ENCODE measurements at places on chromosomes 11 and 22. TPM values are rescaled to one million over a fixed set of nuclear protein-coding genes. Genes with fewer than 3 reads are reported as not detected.
A peak's percentile ranks its signal among the peaks of the same experiment; 100 is the strongest.

DNA sequence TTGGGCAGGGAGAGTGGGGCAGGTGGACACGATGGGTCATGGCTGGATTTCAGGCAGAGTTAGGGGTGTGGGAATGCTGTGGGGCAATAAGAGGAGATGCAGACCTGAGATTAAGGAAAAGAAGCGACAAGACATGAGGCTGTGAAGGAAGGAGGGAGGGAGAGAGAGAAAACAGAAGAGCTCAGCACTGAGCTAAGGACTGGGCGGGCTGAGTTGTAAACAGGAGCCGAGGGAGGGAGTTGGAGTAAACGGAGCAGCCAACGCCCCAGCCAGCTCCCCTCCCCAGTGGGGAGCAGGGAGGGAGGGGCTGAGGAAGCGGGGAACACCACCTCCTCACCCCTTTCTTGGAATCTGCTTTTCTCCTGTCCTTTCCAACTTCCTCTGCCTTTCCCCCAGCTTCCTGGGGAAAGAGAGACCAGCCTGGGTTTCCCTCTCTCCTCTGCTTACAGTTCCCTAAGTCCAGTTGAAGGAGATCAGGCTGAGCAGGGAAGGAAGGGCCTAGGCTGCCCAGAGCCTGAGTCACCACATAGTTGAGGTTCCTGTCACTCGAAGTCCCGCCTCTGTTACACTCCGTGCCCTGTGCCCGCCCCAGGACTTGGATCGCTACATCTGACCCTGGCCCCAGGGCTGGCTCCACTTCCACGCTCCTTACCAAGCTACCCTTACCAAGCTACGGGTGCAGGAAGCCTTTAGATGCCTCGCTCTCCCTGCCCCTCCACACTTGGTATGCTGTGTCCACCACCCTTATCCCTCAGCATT, 6.7 kb upstream of the AHNAK start:
- peak; percentile 95 for DNase-seq

The DSCAML1 gene
- total RNA-seq = 2.0 TPM

The DRICH1 gene
- total RNA-seq = not detected

DNA sequence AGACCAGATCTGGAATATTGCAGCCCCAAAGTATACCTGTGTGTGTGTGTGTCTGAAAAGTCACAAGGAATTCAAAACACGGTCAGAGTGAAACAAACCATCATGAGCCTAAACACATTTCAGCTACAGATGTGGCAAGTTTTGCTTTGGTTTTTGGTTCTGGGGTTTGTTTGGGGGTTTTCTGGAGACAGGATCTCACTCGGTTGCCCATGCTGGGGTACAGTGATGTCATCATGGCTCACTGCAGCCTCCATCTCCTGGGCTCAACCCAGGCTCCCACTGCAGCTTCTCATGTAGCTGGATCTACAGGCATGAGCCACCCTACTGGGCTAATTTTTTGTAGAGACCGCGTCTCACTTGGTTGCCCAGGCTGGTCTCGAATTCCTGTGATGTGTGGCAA, 41.4 kb upstream of the PHF21A start:
- DNase-seq = no peak

Data from sigmoid colon (tissue), 7 donors.